ENCODE measurements at places on chromosomes 12 and 14.
A peak's percentile ranks its signal among the peaks of the same experiment; 100 is the strongest.

- DNase-seq, result peak; percentile 16
These were observed 71.9 kb upstream of the TCL1B start for GRCh38 chr14:95614349-95614748.

GRCh38 chr14:68305738-68306137 is 486.2 kb downstream of the RAD51B start:
- DNase-seq, result no peak

DNA sequence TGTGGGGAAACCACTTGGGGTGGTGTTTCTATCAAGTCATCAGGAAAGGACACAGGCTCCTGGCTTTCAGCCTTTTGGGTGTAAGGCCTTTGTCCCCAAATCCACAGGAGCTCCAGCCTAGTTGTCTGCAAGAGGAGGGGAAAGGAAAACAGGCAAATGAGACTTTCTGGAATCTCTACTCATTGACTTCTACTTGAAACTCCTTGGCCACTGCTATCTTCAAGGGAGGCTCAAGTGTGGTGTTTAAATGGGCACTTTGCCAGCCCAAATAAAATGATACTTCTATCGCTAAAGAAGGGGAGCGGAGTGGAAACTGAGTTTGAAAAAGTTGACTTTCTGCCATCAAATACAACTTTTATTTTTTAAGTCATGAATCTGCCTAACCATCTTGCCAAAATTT is 445.9 kb upstream of the RGS6 start:
- no peak for DNase-seq

DNA sequence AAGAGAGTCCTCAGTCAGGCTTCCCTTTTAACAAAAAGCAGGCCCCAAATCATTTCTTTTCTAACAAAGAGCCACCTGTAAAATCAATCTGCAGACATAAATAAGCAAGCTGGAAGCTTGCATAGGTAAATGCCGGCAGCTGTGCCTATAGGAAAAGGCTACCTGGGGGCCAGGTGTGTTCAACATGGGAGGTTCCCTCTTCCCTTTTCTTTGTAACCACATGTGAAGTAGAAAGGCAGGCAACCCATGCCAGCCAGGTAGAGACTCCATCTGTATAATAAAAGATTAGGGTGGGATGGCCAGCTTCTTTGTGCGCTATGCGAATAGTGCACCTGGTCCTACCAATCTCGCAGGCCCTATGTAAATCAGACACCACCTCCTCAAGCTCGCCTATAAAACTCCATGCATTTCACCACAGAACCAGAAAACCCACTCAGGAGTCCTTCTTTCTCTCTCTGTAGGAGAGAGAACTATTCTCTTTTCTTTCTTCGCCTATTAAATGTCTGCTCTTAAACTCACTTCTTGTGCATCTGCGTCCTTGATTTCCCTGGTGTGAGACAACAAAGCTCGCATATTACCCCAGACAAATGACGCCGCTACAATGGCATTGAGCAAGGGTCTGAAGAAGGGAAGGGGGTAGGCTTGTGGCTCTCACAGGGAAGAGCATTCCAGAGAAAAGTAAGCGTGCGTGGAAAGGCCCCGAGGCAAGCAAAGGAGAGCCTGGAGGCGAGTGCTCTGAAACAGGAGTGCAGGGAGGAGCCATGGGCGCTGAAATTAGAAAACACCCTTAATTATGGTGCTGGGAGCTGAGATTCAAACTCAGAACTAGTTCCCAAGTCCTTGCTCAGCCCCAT is 67.2 kb downstream of the TTC9 start:
- no peak for DNase-seq

GRCh38 chr12:28497889-28498411 is 307.7 kb downstream of the CCDC91 start:
- DNase-seq, result peak; percentile 26

- DNase-seq, result no peak
These were observed 41.9 kb downstream of the HRK start for GRCh38 chr12:116839287-116839830.

DNA sequence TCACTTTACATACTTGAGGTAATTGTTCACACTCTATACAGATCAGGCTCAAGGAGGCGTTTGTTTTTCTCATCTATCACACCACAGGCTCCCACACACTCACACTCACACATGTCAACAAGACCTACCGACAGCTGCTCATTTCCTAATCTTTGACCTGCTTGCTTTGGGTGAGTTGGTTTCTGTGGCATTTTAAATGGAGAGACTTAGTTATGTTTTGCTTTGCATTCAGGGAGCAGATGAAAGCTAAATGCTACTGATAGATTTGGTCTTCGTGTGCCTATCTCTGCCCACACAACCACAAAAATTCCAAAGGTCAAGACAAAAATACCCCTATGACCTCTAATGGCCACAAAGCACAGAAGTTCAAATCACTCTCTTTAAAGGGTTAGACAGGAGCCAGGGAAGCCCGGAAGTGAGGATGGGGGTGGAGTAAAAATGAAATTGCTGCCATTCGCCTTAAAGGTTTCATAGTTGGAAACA is 203.5 kb upstream of the G2E3 start:
- peak; percentile 27 for DNase-seq

DNA sequence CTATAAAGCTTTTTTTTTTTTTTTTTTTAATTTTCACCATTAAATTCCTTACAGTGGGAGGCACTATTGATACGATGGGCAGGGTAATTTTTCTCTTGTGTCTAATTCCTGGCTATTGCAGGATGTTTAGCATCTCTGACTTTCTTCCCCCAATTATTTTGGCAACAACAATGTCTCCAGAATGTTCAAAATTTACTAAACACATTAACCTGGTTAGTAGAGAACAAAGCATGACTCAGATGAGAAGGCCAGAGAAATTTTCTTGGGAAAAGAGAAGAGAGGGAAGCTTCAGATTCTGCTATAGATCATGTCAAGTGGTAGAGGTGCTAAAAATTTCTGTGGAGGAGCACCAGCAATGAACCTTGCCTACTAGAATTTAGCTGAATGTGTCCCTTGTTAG is 171.5 kb upstream of the PRICKLE1 start:
- no peak for DNase-seq

DNA sequence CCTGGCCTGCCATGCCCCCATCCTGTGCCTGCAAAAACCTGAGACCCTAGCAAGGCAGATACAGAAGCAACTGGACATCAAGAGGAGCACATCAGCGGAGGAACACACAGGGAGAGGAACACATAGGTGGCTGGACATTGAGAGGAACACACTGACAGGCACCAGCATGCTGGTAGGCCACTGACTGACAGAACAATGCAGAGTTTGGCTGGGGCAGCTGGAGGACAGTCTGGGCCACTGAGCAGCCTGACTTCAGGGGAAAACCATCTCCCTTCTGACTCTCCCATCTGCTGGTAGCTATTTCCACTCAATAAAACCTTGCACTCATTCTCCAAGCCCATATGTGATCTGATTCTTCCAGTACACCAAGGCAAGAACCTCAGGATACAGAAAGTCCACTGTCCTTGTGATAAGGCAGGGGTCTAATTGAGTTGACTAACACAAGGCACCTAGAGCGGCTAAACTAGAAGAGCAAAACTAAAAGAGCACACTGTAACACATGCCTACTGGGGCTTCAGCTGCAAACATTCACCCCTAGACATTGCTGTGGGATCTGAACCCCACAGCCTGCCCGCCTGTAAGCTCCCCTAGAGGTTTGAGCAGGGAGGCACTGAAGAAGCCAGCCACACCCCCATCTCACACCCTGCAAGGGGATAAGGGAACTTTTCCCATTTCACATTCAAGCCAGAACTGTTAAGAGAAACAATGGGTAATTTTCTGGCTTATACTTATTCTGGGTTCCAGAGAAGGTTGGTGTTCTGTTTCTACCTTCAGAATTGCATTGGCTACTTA is 22.1 kb downstream of the CLECL1 start:
- no peak for DNase-seq

- no peak for DNase-seq
These were observed 102.6 kb downstream of the NCOR2 start for GRCh38 chr12:124464830-124465229.

DNA sequence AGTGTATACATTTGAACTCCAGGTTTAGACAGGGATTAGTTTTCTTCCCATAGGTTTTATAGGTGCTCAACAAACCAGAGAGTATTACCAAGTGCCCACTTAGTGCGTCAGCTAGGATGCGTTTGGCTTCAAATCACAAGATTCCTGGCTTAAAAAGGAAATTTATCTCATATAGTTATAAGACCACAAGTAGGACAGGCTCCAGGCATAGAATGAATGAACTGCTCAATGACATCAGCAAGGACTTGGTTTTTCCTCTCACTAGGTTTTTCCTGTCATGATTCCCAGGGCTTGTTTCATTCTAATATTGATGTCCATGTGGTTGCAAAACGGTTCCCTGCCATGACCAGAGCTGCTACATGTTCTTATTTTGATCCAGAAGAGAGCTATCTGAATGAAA is 6.1 kb upstream of the IRAK3 start:
- DNase-seq, result no peak

GRCh38 chr14:100405760-100406455 is 82.8 kb downstream of the SLC25A47 start:
- no peak for DNase-seq

DNA sequence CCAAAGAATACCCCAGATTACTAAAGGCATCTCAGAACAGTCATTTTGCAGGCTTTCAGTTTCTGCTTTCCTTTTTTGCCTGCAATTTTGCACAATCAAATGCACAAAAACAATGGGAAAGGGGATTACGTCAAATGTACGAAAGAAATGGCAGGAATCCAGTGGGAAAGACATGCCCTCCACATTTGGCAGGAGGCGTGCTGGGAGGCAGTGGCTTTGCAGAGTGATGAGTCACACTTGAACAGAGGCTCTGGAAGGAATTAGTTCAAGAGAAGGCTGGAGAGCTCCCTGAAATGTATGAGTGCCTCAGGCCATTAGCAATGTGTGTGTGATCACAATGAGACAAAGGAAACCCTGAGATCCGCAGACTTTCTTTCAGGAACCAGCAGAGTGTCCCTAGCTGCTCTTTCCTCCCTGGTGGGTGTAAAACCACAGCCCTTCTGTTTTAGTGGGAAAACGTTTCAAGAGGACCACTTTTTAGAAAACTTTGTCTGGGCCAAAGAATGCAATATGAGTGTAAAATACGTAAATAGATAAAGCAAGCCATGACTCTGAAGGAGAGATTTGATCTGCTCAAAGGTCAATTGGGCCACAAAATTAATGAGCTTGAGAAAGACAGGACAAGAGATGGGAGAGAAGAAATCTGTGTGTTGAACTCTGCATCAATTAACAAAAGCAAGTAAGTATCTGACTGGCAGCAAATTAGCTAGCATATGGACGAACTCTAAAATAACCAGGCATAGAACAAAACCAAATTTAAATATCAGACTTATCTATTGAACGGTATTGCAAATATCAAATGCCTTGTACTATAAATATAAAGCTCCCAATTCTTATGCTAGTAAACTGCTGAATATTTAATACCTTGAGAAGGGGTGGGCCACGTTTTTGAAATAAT is 155.4 kb upstream of the PDE3A start:
- peak; percentile 97 for DNase-seq

DNA sequence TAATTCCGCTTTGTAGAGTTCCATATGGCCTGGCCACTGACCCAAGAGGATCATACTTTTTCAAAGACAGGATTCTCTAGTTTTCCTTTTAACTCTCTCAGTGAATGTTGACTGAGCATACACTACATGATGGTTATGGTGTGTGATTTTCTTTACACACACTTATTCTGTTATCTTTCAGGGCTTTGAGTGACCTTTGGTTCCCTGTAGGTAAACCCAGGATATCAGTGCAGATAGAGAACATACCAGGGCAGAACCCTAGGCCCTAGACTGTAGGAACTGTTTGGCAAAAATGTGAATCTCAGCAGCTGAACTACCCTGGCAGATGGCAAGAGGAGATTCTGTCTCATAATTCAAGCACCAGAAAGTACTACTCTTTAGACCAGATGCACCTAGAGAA is 159.6 kb downstream of the KCNA5 start:
- no peak for DNase-seq

GRCh38 chr14:41604721-41605531 is 1.8 kb upstream of the LRFN5 start:
- peak; percentile 76 for DNase-seq

DNA sequence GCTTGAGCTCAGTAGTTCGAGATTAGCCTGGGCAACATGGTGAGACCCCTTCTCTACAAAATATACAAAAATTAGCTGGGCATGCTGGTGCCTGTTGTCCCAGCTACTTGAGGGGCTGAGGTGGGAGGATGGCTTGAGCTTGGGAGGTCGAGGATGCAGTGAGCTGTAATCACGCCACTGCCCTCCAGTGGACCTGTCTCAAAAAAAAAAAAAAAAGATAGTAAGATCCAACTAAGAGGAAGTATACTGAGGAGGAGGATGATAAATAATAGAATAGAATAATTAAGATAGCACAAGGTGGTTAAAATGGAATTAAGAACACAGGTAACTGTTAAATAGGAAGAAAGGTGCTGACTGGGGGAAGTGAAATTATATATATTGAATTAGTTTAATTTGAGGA is 37.0 kb upstream of the BAZ1A start:
- no peak for DNase-seq

- no peak for DNase-seq
These were observed 175.1 kb upstream of the ARHGAP5 start for GRCh38 chr14:31902002-31902401.

DNA sequence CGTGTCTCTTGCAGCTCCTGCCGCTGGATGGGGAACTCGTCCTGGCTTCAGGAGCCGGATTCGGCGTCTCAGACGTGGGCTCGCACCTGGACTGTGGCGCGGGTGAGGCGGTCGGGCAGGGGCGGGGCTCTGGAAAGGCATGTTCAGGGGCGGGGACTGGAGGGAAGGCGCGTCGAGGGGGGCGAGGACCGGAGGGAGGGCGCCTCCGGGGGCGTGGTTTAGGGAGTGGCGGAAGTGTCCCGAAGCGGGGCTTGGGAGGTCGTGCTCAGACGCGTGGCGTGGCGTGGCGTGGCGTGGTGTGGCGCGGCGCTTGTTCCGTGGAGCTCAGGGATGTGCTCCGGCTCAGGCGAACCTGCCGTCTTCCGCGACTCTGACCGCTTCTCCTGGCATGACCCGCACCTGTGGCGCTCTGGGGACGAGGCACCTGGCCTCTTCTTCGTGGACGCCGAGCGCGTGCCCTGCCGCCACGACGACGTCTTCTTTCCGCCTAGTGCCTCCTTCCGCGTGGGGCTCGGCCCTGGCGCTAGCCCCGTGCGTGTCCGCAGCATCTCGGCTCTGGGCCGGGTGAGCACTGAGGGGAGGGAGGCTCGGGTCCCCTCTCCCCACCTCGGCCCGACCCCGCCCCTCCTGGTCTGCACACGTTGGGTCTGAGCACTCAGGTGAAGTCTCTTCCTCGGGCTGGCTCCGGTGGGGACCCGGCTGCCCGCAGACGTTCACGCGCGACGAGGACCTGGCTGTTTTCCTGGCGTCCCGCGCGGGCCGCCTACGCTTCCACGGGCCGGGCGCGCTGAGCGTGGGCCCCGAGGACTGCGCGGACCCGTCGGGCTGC is 6.2 kb downstream of the AMN start:
- DNase-seq, result peak; percentile 46

- DNase-seq, result peak; percentile 57
These were observed at the start of gene ZNF705A for GRCh38 chr12:8156845-8157244. Gene ZNF705A, plus strand, starts transcription at chr12:8157015. Its CDS starts 15,611 bp downstream, at chr12:8172626.

DNA sequence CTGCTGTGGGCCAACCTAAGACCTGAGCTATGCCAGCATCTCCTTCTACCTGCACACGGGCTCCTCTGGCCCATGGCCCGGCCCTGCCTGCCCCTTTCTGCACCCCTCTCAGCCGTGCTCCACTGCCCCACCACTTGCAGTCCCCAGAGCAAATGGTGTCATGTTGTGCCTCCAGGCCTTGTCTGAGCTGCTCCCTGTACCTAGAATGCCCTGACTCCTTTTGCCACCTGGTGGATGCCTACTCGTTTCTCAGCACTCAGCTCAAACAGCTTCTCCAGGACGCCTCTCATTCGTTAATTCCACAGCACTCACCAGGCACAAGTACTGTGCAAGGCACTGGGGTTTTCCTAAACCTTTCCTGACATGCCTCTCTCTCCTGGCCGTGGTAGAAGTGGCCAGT is 63.2 kb upstream of the PNMA1 start:
- DNase-seq, result no peak

Measured in fibroblast of villous mesenchyme (primary cell).